Vagina (tissue), 2 donors: ENCODE measurements at places on chromosomes 5 and 9. TPM values are rescaled to one million over a fixed set of nuclear protein-coding genes. Genes with fewer than 3 reads are reported as not detected.

GRCh38 chr9:131111854-131112311, 13.5 kb upstream of the NUP214 start:
- no peak for DNase-seq

GRCh38 chr5:54965806-54966205, 19.6 kb downstream of the ESM1 start:
- no peak for DNase-seq

DNA sequence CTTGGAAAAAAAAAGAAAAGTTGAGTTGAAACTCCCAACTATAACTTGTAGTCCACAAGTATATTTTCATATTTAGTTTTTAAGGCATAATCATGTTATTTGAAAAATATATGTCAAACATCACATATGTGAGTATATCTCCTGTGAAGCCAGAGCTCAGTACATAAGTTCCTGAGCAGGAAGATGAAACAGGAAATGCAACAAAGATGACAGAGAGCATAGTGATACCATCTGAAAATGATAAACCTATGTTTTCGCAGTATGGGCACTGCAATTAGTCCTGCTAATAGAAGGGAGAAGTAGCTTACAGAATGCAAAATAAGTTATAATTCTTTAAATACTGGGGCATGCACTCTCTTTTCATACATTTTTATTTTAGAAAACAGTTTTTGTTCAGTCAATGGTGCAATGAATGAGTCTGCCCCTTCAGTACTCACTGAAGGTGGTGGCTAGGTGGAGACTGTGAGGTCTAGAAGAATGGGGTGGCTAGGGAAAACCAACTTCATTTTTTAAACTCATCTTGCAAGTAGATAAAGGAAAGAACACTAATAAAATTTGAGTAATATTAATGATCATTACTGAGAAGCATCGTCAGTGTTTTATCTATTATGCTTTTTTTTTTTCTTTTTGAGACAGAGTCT, 54.1 kb upstream of the FYB1 start:
- no peak for DNase-seq

Gene RALGDS
- total RNA-seq, result 85.0 TPM

GRCh38 chr9:86948074-86948929, 996 bp upstream of the GAS1 start:
- DNase-seq, result no peak

Gene KIF3A
- 20.6 TPM for total RNA-seq

GRCh38 chr5:31918739-31919138, 255.4 kb downstream of the GOLPH3 start:
- DNase-seq, result no peak

DNA sequence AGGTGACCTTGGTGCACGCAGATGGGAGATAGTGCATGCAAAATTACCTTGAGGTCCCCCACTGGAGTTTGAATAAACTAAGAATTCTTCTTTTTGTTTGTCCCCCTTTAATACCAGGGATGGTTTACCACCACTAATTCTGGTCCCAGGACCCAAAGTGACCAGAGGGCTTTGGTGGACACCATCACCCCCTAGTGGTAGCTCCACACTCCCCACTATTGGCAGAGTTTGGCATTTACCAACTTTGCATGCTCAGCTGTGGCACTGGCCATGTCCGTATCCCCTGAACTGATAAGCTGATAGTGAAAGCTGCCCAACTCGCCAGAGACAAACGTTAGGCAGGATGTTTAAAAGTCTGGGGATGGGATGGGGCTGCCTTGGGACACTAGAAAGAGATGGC, 3.3 kb downstream of the ASTN2 start:
- DNase-seq, result no peak

DNA sequence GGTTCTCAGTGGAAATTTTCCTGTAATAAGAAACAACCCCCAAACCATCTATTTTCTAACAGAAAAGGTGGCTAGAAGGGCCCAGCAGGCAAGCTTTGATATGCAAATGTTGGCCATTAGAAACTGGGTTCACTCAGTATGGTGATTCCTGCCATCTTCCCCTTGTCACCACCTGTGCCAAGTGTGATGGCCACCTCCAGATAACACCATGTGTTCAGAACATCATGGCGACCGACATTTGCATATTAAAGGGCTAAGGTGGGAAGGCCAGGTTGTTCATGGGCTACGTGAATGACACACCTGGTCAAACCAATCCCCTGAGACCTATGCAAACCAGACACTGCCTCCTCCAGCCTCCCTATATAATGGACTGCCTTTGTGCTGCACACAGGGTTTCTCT, 20.4 kb downstream of the FOXE1 start:
- peak; percentile 79 for DNase-seq

- DNase-seq, result no peak
These were observed 1.1 kb downstream of the EPB41L4B start for GRCh38 chr9:109319626-109320241.

DNA sequence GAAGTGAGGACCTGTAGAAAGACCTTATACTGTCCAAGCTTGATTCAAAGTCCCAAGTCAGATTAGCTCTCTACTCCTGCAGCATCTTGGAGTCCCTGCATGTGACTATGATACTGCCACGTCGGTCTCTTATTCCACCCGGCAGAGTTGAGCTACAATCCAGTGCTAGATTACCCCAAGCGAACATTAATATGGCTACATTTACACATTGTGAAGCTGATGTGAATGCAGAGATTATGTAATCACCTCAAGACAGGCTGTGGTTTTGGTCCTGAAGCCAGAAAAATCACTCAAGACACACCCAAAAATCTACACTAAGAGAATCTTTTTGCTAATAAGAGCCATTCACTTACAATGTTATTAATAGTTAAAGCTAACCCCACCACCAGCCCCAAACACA, 116.7 kb downstream of the GNA14 start:
- no peak for DNase-seq

DNA sequence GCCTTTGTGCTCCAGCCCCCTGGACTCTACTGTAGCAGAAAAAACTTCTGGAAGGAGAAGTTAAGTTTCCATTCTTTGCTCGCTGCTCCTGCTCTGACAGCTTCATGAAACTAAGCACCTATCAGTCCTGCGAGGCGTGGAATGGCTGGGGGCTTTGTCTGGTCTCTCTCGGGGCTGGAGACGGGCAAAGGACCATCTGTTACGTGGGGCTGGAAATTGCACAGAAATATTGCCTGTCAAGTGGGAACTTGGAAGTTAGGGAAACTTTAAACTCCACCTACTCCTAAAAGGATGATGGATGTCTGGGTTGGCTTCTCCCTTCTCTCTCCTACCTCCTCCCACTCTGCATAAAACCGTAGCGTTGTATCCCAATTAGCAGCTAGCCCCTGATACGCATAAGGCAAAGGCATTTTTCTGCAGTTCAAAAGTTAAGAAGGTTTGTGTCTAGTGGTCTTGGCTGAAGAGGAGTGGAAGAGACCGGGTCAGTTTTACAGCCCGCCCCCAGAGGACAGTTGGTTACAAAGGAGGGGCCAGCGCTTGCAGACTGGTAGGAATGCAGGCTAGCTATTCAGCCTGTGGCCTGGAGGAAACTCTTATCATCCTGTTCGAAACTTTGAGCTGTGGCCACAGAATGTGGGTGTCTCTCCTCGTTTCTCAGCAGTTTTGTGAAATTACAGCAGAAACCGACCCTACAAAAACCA, 1.3 kb downstream of the FBXL7 start:
- no peak for DNase-seq

- no peak for DNase-seq
These were observed 27.2 kb downstream of the C9orf152 start for GRCh38 chr9:110180511-110181434.

- DNase-seq, result no peak
These were observed 288.9 kb downstream of the RAB3C start for GRCh38 chr5:58871648-58872242.

DNA sequence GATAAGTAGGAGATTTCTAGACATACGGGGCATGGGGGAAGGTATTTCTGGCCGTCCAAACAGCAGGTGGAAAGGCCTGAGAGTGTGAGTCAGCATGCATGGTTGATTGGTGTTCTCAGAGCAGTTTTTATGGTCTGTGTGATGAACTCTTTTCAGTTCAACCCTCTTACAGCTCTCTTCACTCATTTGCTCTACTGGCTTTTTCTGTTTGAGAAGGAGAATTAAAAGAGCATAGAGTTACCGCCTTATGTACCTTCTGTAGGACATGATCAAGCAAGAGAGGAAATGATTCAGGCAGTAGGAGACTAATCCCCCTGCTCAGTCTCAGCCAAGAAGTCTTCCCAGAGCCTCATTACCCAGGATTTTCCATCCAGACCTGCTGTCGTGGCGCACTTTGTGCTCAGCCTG, 92.4 kb downstream of the PRDM6 start:
- no peak for DNase-seq

DNA sequence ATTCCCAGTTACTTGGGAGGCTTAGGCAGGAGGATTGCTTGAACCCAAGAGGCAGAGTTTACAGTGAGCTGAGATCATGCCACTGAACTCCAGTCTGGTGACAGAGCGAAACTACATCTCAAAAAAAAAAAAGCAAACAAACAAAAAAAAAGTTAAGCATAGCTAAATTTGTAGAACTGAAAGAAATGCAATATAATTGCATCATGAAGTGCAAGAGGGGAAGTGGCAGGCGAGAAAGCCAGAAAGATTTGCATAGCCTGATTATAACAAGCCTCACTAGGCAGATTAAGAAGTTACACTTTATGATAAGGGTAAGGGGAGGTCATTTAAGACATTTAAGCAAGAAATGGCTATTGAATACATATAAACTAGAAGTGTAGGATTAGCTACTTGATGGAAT, 187.1 kb downstream of the EDIL3 start:
- no peak for DNase-seq

Gene SPTAN1
- total RNA-seq, result 292 TPM

Gene ACTBL2
- total RNA-seq, result not detected

Gene SIT1
- 2.5 TPM for total RNA-seq

DNA sequence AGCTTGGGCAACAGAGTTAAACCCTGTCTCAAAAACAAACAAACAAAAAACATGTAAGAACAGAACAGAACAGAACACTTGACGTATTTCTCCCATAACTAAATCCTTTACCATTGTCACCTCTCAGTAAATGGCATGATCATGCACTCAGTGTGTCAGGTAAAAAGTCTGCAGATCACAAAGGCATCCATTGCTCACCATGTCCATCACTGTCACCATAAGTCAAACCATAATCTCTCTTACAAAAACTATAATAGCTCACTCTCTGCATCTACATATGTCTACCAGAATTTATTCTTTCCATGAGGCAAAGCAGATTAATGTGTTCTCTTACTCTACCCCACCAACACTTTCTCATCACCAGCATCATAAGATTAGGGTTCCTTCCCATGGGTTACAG, 387.5 kb downstream of the CDH12 start:
- no peak for DNase-seq

GRCh38 chr5:116313366-116313765, 228.5 kb downstream of the COMMD10 start:
- DNase-seq, result no peak

Gene NR5A1
- 1.2 TPM for total RNA-seq

DNA sequence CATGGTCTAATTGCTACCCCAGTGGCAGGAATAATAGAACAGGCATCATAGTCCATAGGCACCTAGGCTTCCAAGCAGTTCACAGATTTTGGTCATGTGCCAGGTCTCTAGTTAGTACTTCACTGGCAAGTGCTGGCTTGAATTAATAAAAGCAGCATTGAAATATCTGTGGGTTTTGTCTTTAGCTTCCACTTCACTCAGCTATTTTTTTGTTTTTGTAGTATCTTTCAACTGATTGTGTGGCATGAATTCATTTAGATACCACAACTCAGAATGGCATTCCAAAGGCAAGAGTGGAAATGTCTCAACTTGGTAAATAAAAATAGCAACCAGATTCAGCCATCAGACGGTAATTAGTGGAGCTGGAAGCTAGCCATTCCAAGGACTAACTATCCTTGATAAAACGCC, 27.9 kb upstream of the ITGA2 start:
- DNase-seq, result no peak

Gene PCDHGA7
- 5.2 TPM for total RNA-seq

DNA sequence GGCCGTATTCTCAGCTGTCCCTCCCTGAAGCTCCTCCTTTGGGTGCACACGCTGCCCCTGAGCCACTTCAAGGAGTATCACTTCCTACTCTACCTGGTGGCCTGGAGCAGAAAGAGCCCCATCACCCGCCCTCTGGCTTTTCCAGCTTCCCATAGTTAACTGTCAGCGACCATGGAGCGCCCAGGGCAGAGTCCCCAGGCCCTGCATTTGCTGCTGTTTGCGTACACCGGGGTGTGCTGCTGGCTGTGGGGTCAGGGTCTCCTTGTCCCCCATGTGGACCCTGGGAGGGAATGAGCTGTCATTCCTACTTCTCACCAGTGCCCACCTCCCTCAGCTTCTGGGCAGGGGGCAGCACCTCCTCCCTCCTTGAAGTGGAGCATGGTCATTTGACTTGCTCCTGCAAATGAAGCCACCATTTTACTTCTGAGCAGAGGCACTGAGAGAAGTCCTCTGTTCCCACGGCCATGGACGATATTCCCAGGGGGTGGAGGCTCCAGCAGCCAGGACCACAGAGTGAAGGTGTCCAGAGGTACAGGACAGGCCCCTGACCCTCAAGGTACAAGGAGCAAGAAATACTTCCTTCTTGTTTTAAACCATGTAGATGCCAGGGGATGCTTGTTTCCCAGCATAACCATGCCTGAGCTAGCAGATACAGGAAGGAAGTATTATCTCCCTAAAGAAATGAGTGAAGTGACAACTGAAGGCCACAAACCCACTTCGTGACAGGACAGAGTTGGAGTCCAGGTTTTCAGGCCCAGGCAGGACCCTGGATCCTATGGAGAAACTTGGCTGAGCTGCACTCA, 40.6 kb upstream of the COL5A1 start:
- DNase-seq, result no peak

GRCh38 chr5:58294598-58295305, 165.1 kb downstream of the PLK2 start:
- no peak for DNase-seq

DNA sequence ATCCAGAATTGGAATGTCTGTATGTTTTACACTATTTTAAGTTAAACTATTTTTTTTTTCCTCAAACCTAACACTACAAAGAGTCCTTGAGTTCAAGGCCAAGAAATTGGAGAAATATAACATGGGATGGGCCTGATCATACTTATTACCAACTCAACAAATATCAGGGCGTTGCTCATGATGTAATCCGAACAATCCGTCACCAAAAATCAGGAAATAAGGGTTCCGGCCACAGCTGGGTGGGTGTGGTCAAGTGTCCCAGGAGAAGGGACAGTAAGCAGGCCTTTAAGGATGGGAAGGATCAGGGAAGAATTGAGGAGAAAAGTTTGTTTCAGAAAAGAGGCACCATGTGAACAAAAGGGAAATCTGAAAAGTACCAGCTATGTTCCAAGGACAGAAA, 29.8 kb downstream of the MED27 start:
- no peak for DNase-seq

DNA sequence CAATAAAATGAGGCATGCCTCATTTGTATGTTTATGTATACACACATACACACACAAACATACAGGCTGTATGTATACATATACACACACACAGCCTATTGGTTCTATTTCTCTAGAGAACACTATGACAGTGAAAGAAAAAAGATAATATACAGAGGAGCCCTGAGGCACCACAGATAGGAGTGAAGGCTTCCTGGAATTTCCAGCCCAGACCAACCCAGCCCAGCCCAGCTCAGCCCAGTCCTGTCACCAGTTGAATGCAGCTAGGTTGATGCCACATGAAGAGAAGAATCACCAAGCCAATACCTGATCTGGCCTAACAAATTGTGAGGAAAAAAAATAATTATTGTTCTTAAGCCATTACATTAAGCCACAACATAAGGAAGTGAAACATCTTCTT, 126.9 kb upstream of the PDE4D start:
- no peak for DNase-seq
